Activated CD4-positive, alpha-beta memory T cell treated with anti-CD3 and anti-CD28 coated beads, Interleukin-2, amount 10 ng/mL, durations not matched to agents 7 days and 5 days (primary cell): ENCODE measurements at places on chromosomes 4 and X. TPM values are rescaled to one million over a fixed set of nuclear protein-coding genes. Genes with fewer than 3 reads are reported as not detected.

GRCh38 chr4:107452717-107453630, 267.1 kb downstream of the PAPSS1 start:
- DNase-seq: no peak

- DNase-seq: no peak
Measured at GRCh38 chrX:110316351-110317060, 1.4 kb downstream of the AMMECR1 start.

GRCh38 chrX:318739-319578, at the start of gene GTPBP6:
TSS of gene GTPBP6 (minus strand) at chrX:318796. CDS start at chrX:318787, 9 bp downstream.
- DNase-seq: peak; percentile 99

DNA sequence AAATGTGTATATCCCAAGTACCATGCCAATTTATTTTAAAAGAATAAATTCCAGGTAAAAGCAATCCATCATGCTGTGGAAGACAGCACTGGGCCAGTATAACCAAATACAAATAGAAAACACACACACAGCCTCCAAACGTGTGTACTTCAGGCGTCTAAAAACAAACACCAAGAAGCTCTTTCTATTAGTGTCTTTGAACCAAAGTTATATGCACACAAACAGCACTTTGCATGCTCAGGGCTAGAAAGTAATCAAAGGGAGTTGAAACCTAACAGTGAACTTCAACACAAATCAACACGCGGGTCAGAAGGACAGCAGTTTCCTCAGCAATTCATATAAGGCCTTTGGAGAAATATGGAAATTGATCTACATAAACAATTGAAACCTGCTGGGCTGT, 15.4 kb downstream of the GASK1B start:
- no peak for DNase-seq

DNA sequence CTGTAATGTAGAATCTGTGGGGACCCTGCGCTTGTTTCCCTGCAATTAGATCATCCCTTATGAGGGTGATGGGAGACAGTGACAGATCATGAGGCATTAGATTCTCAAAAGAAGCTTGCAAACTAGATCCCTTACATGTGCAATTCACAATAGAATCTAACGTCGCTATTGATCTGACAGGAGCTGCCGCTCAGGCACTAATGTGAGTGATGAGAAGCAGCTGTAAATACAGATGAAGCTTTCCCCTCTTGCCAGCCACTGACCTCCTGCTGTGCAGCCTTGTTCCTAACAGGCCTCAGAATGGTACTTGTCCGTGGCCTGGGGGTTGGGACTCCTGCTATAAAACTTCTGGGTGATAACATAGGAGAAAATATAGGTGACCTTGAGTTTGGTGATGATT, 1076.8 kb downstream of the PDHA2 start:
- DNase-seq: no peak

- DNase-seq: no peak
Measured at GRCh38 chr4:186826006-186826405, 102.3 kb upstream of the FAT1 start.

DNA sequence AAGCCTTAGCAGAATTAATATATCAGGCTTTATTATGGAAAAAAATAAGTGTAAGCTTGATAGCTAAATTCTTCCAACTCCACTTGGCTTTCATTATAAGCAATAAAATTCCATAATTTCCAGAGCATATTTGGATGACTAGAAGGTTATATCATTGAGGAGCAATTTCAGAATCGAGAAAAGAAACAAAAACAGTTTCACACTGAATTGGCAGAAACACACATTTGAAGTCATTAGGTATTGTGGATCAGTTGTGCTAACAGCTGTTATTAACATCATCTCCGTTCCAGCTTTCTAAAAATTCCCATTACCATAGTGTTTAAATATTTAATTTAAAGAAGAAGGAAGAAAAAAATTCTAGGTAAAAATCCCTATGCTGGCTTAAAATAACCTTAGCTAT, 92.6 kb downstream of the ANTXR2 start:
- DNase-seq: no peak

- peak; percentile 17 for DNase-seq
Measured at GRCh38 chrX:52346174-52347165, 22.4 kb upstream of the XAGE2 start.

- no peak for DNase-seq
Measured at GRCh38 chr4:147909225-147909624, 177.3 kb downstream of the ARHGAP10 start.

- no peak for DNase-seq
Measured at GRCh38 chrX:107850422-107850765, 24.7 kb downstream of the MID2 start.

DNA sequence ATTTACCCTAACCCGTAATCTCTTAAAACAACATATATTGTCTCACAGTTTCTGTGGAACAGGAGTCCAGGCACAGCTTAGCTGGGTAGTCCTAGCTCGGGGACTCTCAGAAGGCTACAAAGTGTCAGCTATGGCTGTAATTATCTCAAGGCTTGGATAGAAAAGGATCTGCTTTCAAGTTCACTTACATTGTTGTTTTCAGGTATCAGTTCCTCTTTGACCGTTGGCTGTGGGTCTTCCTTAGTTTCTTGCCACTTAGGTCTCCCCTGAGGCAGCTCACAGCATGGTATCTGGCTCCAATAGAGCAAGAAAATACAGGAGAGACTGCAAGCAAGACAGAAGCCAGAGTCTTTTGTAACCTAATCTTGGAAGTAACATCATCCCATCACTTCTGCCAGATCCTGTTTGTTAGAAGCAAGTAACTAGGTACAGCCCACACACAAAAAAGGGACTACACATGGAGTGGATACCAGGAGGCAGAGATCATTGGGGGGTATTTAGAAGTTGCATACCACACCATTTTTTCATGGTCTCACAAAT, 137.0 kb downstream of the MAGEB5 start:
- no peak for DNase-seq

GRCh38 chr4:119068529-119068962, 67.1 kb upstream of the MYOZ2 start:
- no peak for DNase-seq

GRCh38 chrX:46727441-46727840, 31.5 kb downstream of the SLC9A7 start:
- no peak for DNase-seq

DNA sequence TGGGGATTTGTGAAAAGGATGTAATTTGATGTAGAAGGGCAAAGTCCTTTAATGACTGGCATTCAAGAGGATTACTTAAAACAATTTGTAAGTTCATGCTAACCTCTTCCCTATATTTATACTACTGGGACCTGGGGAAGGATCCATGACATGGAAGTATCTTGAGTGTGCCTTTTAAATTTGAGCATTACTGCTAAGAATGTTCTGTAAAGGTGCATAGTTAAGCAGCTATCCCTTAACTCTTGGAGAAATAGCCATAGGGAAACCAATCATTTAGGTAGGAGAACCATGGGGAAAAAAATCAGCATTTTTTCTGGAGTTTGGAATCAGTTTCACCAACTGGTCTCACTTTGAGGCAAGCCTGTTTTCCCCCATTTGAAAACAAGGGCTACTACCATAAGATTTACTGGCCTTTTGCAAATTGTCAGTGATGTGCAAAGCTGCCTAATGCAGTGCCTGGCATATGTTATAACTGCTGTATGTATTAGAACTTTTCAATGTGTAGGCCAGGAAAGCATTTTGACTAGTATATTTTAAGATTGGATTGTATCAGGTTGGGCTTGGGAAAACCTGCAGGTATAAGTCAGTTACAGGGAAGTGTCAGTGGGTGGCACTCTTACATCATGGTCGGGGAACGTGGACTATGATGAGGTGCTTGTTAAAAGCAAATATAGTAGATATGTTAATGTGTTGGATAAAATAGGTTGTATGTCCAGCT, 72.1 kb downstream of the PRSS12 start:
- peak; percentile 57 for DNase-seq

DNA sequence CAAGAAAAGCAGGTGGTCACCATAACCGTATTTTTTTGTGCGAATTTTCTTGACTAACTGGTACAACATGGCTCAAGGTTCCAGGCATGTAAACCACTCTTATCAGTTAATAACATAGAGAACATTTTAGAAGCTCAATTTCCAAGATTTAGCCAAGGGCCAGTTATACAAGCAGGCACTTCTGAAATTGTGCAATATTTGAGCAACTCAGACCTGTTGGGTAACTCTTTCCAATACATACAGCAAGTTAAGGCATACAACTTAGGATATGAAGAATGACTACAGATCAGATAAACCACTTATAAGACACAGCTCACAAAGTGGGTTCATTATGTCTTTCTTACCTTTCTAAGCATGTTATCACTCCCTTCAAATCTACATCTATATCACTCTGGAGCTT, 43.9 kb downstream of the ZNF280C start:
- DNase-seq: no peak

The EGF gene
- total RNA-seq: not detected

The RAB41 gene
- total RNA-seq: not detected

The CLCN4 gene
- not detected for total RNA-seq

The AFP gene
- total RNA-seq: not detected

The USP51 gene
- 1.1 TPM for total RNA-seq

The RNF128 gene
- total RNA-seq: not detected

The USP17L30 gene
- total RNA-seq: not detected

The SRPK3 gene
- not detected for total RNA-seq
